ENCODE measurements at places on chromosomes 11 and 22.

- no peak for DNase-seq
These were observed 2.2 kb downstream of the SPI1 start for GRCh38 chr11:47376107-47376524.

DNA sequence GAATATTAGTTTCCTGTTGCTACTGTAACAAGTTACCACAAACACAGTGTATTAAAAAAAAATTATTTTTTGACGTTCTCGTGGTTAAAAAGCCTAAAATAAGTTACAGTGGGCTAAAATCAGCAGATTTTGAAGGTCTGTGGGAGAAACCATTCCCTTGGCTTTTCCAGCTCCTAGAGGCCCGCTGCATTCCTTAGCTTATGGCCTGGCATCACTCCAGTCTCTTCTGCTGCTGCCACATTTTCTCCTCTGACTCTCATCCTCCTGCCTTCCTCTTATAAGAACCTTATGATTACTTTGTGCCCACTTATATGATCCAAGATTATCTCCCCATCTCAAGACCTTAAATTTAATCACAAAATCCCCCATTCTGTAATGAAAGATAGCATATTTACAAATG is 392.7 kb downstream of the GUCY1A2 start:
- no peak for DNase-seq

GRCh38 chr11:27916541-27917100 is 191.3 kb downstream of the KIF18A start:
- DNase-seq: no peak

DNA sequence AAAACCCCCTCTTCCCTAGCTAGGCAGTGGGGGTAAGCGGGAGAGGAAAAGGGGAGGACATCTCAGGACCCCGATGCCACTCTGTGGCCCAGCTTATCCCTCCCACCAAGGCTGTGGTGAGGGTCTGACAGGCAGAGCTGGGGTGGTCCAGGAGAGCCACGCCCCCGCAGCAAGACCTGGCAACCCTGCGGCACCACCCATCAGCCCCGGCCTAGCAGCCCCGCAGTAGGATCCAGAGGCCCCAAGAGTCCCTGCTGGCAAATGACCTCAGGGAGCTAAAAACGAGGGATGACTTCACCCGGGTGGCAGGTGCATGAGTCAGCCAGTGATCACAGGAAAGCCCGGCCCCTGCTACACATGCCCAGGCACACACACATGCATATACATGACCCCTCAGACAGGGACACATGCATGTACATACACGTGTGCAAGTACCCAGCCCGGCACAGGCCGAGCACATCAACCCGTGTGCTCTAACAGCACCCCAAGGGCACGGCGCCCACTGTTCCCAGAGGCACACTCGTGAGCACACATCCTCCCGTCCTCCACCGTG is 32.3 kb downstream of the ARVCF start:
- peak; percentile 90 for DNase-seq

DNA sequence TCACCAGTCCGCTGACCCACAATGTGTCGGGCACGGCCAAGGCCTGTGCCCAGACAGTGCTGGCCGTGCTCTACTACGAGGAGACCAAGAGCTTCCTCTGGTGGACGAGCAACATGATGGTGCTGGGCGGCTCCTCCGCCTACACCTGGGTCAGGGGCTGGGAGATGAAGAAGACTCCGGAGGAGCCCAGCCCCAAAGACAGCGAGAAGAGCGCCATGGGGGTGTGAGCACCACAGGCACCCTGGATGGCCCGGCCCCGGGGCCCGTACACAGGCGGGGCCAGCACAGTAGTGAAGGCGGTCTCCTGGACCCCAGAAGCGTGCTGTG is 6.1 kb downstream of the SLC35C1 start:
- DNase-seq: no peak

DNA sequence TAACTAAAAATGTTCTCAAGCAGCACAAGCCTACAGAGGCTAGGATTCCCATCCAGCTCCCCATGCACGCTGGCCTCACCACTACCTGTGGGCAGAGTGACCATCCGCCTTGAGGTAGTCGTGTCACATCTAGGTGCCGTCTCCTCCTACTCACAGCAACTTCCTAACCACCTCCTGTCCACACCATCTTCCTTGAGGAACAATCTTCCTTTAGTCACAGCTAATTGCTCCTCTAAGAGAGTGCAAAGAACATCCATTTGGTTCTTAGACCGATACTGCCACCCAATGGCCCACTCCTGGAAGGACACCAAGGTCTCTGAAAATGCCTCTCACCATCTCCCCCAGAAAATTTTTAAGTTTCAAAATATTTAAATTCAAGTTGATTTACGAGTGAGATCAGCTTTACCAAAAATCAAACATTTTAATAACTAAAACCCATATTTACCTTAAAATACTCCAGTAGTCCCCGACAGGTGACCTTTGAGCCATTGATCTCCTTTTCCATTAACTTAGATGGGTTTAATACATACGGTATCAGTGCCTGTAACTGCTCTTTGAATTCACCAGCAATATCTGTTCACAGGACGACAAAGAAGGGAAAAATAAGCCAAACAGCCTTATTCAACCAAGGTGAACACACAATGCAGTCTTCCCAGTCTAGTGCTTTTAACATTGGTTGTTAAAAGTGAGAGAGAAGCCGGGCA is 21.7 kb upstream of the PLAAT3 start:
- DNase-seq: peak; percentile 61

GRCh38 chr11:111510311-111510710 is 1.9 kb downstream of the BTG4 start:
- DNase-seq: no peak

DNA sequence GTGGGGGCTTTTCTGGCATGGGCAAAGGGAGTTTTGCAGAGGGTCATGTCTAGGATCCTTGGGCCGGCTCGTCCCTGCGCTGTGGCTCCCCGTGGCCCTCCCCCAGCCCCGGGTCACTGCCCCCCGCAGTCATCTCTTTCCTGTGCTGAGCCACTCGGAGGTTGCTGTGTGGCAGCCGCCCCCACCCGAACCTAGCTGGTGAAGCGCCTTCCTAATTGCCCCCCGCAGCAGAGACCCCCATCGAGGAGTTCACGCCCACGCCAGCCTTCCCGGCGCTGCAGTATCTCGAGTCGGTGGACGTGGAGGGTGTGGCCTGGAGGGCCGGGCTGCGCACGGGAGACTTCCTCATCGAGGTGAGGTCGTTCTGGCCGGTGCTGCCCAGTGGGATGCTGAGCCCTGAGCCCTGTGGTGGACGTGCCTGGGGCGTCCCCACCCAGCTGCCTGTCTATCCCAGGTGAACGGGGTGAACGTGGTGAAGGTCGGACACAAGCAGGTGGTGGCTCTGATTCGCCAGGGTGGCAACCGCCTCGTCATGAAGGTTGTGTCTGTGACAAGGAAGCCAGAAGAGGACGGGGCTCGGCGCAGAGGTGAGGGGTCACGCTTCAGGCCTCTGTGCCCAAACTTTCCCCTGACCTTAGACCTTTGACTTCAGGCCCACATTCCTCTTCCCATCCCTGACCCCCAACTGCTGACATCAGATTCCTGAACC is 32.0 kb downstream of the SHANK3 start:
- no peak for DNase-seq

DNA sequence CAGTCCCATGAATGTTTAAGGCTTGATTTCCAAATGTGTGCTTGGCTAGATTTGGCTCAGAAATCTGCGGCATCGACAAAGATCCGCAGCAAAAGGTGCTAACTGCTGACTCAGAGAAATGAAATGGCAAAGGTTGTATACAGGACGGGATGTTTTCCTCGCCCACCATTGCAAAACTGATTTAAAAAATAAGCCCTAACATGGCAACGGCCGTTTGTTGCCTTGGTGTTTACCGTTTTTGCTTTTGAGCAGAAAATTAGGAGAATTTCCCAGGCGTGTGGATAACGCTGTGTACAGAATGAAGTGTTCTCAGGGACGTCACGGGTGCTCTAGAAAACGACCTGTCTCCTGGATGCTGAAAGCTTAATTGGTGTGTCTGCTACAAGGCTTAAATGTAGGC is 70.2 kb downstream of the ARHGAP8 start:
- no peak for DNase-seq

DNA sequence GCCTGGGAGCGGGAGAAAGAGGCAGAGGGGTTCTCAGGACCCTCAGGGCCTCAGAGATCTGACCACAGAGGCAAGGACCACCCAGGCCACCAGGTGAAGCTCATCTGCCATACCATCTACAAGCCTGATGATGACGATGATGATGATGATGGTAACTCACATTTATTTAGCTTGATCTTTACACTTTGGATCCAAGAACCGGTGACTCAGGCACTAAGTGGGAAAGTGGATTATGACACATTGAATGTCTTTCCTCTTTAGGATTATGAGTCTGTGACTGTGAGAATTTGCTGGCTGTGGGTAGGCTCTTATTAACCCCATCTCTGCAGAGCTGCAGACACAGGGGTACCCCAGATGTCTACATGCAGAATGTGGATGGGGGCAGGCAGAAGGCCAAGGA is 110.3 kb downstream of the DSCAML1 start:
- DNase-seq: peak; percentile 6

DNA sequence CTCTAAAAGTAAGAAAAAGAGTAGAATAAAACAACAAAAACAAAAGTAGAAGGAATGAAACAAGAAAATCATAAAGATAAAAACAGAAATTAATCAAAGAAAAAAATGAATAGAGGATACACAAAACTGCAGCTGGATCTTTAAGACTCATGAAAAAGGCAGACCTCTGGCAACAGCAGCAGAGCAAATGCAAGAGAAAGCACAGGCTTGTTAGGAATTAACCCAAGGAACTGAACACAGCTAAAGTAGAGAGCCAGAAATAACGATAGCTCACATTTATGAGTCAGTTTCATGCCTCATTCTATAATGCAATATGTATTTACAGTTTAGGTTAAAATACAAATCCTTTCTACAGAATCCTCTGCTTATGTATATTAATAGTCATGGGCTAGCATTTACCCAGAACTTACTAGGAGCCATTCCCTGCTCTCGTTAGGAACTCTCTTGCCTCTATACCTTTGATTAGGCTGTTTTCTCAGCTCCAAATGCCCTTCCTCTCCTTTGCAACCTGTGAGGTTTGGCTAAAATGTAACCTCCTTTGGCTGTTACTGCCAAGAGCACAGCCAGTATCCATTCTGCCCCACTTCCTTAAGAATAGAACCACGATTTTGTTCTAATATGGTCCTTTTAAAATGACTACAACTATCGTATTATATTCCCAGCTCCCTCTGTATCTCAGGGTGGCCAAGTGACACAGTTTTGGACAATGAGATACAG is 38.3 kb upstream of the NFAM1 start:
- no peak for DNase-seq

GRCh38 chr11:27239305-27239942 is 123.6 kb downstream of the CCDC34 start:
- no peak for DNase-seq

DNA sequence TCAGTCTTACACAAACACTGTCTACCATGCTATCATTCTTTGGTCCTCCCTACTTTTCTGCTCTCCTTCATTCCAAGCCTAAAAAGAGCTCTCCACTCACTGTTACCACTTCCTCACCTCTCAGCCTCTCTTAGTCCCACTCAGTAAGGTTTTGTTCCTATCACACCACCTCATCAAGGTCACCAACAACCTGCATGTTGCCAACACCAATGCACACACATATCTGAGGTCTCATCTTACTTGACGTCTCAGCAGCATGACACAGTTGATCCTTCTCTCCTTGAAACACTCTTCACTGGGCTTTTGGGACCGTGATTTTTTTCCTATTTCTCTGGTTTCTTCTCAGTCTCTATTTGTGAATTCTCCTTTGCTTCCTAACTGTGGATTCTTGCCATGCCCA is 8.1 kb downstream of the PISD start:
- no peak for DNase-seq

- no peak for DNase-seq
These were observed 616.6 kb downstream of the TBC1D22A start for GRCh38 chr22:47379037-47379436.

DNA sequence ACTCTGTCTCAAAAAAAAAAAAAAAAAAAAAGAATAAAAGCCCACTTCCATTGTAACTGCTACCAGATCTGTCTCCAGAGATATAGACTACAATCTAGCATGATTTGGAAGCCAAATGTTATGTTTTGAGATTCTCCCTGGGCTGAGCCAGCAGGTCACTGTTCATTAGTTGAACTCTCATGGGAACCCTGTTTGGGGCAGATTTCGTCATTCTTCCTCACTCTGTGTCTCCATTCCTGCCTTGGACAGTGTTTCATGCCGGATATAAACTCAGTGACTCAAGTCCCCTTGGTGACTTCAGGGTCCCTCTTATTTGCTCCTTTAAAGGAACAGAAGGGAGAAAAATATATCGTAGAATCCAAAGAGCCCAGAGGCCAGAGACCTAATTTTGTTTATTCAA is 378.1 kb downstream of the LARGE1 start:
- no peak for DNase-seq

DNA sequence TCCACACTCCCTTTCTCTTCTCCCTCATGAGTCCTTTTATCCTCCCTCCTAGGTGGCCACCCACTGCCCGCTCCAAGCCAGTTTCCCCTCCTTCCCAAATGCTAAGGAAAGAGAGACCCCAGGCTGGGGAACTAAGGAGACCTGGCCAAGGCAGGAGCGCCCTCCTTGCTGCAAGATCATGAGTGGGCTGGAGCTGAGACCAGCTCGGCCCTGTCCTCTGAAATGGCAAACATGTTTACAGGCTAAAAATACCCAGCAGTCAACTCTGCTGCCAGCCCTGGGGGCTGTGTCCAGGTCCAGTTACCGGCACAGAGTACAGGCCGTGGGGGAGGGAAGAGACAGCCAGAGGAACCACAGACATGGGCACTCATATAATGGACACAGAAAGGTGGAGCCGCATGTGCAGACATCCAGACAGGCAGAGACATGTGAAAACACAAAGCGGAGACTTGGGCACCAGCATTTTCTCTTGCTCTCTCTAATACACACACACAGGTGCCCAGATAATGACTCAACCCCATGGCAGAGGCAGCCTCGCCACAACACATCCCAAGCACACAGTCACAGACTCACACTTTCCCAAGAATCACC is 1.2 kb upstream of the AHNAK start:
- DNase-seq: peak; percentile 28

GRCh38 chr22:34070051-34070450 is 149.8 kb upstream of the LARGE1 start:
- no peak for DNase-seq

GRCh38 chr22:37501610-37502341 is 15.6 kb upstream of the MFNG start:
- no peak for DNase-seq
